Natural killer cell (primary cell): ENCODE measurements at places on chromosomes 3 and 15. TPM values are rescaled to one million over a fixed set of nuclear protein-coding genes. Genes with fewer than 3 reads are reported as not detected.

DNA sequence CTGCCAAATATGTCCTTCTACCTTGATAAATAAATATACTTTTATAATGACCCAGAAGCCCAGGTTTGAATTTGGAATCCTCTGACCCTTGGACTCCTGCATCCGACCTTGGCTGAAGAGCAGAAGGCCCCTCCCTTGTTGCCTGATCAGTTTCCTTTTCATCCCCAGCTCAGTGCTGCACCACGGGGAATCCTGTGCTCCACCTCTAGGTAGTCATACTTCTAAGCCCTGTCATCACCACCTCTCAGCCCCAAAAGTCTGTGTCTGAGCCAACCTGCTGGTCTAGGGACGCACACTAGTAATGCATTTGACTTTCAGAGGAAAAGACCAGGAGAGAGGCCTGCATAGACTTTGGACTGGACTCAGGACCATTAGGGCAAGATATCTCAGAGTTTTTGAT lies 310.6 kb downstream of the NLGN1 start:
- DNase-seq = no peak
- no peaks in the 10 kb centered on the region for H3K27me3 ChIP-seq
- no peak overlapping the region for H3K4me3 ChIP-seq
- H3K4me1 ChIP-seq = no peaks in the 10 kb centered on the region

GRCh38 chr3:172698631-172699030 lies 12.2 kb downstream of the NCEH1 start:
- peaks cover 6% of the 10 kb centered on the region for H3K4me1 ChIP-seq
- no peaks in the 10 kb centered on the region for H3K27me3 ChIP-seq
- no peak overlapping the region for H3K27ac ChIP-seq
- H3K4me3 ChIP-seq = no peak overlapping the region
- H3K36me3 ChIP-seq = no peaks in the 10 kb centered on the region

GCNT3 gene
- total RNA-seq = not detected

GRCh38 chr3:14879211-14879874 lies 60.6 kb downstream of the FGD5 start:
- H3K4me3 ChIP-seq = no peak overlapping the region
- no peak overlapping the region for H3K27ac ChIP-seq
- no peaks in the 10 kb centered on the region for H3K27me3 ChIP-seq
- H3K36me3 ChIP-seq = no peaks in the 10 kb centered on the region
- peak; percentile 48 for DNase-seq
- H3K4me1 ChIP-seq = peaks cover 8% of the 10 kb centered on the region

KLF15 gene
- 0.36 TPM for total RNA-seq

GRCh38 chr3:183560607-183561006 lies 5.1 kb upstream of the KLHL6 start:
- H3K4me1 ChIP-seq = peaks cover 11% of the 10 kb centered on the region
- DNase-seq = peak; percentile 60
- H3K36me3 ChIP-seq = no peaks in the 10 kb centered on the region
- no peak overlapping the region for H3K27ac ChIP-seq
- no peak overlapping the region for H3K4me3 ChIP-seq

DNA sequence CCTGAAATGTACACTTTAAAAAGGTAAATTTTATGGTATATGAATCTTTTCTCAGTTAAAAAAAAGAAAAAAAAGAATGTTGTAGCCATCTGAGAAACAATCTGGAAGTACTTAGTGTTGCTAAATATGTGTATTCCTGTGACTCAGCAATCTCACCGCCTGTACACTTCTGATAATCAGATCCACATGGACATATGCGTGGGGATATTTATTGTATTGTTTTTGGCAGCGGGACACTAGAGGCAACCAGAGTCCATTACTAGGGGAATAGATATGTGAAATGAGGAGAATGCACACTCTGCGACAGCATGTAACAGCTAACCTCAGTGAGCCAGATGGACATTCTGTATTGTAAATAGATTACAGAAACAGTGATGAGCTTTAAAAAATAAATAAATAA lies 65.4 kb downstream of the AQP9 start:
- H3K4me3 ChIP-seq = no peak overlapping the region
- H3K4me1 ChIP-seq = no peaks in the 10 kb centered on the region
- no peaks in the 10 kb centered on the region for H3K36me3 ChIP-seq
- H3K27ac ChIP-seq = no peak overlapping the region
- DNase-seq = no peak

FETUB gene
- not detected for total RNA-seq

DNA sequence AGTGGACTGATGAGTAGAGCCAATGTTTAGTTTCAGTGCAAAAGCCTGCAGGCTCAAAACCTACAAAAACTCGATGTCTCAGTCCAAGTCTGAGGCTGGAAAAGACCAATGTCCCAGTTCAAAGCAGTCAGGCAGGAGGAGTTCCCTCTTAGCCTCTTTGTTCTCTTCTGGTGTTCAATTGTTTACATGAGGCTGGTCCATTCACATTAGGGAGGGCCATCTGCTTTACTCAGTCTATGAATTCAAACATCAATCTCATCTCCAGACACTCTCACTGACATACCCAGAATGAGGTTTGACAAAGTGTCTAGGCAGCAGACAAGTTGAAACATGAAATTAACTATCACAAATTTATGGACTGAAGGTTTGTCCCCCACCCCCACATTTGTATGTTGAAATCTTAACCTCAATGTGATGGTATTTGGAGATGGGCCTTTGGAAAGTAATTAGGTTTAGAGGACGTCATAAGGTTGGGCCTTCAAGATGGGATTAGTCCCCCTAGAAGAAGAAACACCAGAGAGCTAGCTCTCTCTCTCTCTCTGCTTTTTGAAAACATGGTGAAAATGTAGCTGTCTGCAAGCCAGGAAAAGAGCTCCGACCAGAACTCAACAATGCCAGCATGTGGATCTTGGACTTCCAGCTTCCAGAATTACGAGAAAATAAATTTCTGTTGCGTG lies 438.5 kb upstream of the RGMA start:
- no peaks in the 10 kb centered on the region for H3K36me3 ChIP-seq
- H3K4me3 ChIP-seq = no peak overlapping the region
- DNase-seq = no peak
- H3K27ac ChIP-seq = no peak overlapping the region
- H3K27me3 ChIP-seq = no peaks in the 10 kb centered on the region
- no peaks in the 10 kb centered on the region for H3K4me1 ChIP-seq

DNA sequence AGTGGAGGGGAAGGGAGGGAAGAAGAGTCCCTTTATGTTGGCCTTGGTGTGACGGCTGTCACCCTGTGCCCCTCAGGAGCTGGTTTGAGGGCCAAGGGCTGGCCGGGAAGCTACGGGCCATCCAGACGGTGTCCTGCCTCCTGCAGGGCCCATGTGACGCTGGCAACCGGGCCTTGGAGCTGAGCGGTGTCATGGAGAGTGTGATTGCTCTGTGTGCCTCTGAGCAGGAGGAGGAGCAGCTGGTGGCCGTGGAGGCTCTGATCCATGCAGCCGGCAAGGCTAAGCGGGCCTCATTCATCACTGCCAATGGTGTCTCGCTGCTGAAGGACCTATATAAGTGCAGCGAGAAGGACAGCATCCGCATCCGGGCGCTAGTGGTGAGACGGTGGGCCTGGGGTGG lies 8.1 kb upstream of the RCCD1 start:
- no peak overlapping the region for H3K27ac ChIP-seq
- no peaks in the 10 kb centered on the region for H3K27me3 ChIP-seq
- H3K4me3 ChIP-seq = no peak overlapping the region
- DNase-seq = no peak
- H3K36me3 ChIP-seq = peaks cover 78% of the 10 kb centered on the region
- no peaks in the 10 kb centered on the region for H3K4me1 ChIP-seq

- H3K27ac ChIP-seq = no peak overlapping the region
- no peaks in the 10 kb centered on the region for H3K4me1 ChIP-seq
- no peak for DNase-seq
- H3K36me3 ChIP-seq = no peaks in the 10 kb centered on the region
- H3K4me3 ChIP-seq = no peak overlapping the region
- H3K27me3 ChIP-seq = no peaks in the 10 kb centered on the region
Measured at GRCh38 chr3:65576966-65577365, 461.8 kb downstream of the MAGI1 start.

- no peak overlapping the region for H3K27ac ChIP-seq
- no peak overlapping the region for H3K4me3 ChIP-seq
- no peak for DNase-seq
- H3K36me3 ChIP-seq = no peaks in the 10 kb centered on the region
- no peaks in the 10 kb centered on the region for H3K27me3 ChIP-seq
Measured at GRCh38 chr3:185744997-185745843, 79.6 kb downstream of the IGF2BP2 start.

DNA sequence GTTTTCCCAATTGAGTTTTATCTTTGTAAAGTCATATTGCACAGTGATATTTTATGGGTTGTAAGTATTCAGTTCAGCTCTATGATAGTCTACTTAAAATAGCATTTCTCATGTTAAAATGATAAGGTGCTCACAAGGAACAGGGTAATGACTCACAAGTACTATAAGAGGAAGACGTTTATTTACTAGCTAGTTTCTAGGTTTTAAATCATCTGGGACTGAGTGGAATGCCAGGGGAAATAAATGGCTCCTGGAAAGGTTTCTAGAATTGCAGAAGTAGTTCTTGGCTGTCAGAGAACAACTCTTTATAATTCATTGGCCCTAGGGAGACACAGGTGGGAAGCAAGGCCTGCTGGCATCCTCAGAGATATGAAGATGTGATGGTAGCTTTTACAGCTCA lies 112.8 kb downstream of the CHDH start:
- no peak overlapping the region for H3K4me3 ChIP-seq
- H3K36me3 ChIP-seq = no peaks in the 10 kb centered on the region
- H3K27ac ChIP-seq = no peak overlapping the region
- H3K27me3 ChIP-seq = no peaks in the 10 kb centered on the region
- no peaks in the 10 kb centered on the region for H3K4me1 ChIP-seq

GRCh38 chr3:179056326-179056725 lies 15.3 kb downstream of the ZMAT3 start:
- no peak overlapping the region for H3K27ac ChIP-seq
- no peak overlapping the region for H3K4me3 ChIP-seq
- no peaks in the 10 kb centered on the region for H3K4me1 ChIP-seq
- no peaks in the 10 kb centered on the region for H3K27me3 ChIP-seq
- DNase-seq = no peak
- no peaks in the 10 kb centered on the region for H3K36me3 ChIP-seq
